ENCODE measurements at places on chromosomes 2 and 18.

DNA sequence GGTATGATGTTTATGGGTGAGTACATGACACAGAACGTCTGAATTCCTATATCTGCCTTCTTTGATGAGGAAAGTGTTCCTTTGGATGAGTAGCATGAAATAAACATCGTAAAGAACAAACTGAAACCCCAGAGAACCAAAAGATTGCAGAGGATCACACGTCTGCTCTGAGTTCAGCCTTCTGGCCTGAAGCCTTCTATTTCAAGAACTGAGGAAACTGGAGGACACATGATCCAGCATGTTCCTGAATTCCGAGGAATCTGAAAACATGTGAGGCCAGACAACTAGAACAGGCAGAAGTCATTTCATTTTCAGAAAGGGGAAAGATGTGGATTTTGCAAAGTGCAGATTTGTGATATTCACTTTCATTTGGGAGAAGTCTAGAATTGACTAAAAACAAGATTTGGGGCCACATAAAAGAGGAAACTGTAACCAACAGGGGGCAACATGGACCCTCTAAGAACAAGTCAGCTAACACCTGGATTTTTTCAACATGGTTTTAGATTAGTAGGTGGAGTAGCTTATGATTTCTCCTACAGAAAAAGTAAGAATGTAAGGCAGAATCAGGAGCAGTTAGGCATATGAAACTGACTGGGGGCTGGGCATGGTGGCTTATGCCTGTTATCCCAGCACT is 8.3 kb downstream of the SULT6B1 start:
- no peak for DNase-seq

DNA sequence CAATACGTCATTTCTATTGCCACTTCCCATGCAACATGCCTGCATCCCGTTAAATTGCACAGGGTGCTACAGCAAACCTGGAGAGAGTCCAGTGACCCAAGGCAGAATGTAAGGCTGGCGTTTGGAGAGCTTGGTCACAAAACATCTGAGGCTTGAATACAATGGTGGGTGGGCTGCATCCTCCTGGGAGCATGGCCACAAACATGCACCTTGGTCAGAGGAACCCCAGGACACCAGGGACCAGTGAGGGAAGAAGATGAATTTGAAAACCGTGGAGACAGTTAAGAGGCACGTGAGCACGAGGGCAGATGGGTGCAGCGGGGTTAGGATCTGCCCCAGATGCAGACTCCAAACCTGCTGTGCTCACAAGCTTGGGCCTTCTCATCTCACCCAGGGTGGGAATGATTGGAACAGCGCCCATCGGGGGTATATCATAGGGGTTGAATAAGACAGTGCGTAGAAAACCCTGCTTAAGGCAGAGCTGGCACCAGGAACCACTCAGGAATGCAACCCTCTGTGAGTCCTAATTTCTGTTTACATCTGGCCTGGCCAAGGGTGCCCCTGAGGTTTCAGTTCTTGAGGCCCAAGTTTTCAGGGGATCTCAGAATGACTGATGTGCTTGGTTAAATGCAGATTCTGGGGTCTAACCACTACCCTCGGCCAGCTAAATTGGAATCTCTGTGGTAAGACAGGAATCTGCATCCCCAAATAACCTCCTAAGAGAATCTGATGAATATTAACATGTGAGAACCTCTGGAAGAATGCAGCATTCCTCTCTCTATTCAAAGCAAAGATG is 97.2 kb downstream of the ARL4C start:
- no peak for DNase-seq

GRCh38 chr2:120847700-120848321 is 112.1 kb downstream of the GLI2 start:
- DNase-seq = no peak

DNA sequence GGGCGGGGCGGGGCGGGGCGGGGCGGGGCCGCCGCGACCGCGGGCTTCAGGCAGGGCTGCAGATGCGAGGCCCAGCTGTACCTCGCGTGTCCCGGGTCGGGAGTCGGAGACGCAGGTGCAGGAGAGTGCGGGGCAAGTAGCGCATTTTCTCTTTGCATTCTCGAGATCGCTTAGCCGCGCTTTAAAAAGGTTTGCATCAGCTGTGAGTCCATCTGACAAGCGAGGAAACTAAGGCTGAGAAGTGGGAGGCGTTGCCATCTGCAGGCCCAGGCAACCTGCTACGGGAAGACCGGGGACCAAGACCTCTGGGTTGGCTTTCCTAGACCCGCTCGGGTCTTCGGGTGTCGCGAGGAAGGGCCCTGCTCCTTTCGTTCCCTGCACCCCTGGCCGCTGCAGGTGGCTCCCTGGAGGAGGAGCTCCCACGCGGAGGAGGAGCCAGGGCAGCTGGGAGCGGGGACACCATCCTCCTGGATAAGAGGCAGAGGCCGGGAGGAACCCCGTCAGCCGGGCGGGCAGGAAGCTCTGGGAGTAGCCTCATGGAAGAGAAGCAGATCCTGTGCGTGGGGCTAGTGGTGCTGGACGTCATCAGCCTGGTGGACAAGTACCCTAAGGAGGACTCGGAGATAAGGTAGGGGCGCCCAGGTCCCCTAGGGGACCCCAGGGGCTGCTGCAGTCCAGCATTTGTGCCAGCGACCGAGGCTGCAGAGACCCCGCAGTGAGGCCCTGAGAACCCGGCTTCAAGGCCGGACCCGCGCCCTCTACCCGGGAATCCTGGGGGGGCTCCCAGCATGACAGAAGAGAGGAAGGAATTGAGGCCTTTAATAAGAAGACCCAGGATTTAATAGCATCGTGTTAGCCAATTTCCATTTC is at the start of gene KHK:
Gene KHK, plus strand, starts transcription at position 49 of the 870 bp plus-strand sequence. Its CDS starts 488 bp downstream, at position 537.
- DNase-seq = no peak

DNA sequence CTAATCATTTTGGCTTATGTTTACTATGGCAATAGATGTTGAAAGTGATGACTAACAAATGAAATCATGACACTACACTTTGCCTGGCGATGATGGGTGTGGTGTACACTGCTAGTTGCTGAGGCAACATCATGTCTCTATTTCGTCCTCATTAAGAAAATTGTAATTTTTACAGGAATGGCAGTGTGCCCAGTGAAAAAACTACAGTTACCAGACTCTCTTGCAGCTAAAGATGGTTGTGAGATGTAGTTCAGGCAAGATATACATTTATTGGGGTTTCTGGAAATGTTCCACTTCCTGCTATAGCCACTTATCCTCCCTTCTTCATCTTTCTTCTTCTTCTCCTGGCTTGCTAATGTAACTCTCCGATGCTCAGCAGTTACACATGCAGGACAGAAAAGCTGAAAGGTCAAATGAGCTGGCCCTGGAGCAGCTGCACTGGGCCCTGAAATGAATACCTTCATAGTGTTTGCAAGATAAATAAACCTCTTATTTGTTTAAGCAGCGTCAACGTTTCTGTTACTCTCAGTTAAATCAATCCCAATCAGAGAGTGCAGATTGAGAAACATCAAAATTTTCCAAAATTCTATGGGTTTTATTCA is 46.0 kb downstream of the SOCS6 start:
- no peak for DNase-seq

- no peak for DNase-seq
Measured at GRCh38 chr2:130966149-130966774, 127.0 kb downstream of the FAM168B start.

GRCh38 chr2:11871421-11871820 is 125.0 kb downstream of the LPIN1 start:
- DNase-seq = no peak

DNA sequence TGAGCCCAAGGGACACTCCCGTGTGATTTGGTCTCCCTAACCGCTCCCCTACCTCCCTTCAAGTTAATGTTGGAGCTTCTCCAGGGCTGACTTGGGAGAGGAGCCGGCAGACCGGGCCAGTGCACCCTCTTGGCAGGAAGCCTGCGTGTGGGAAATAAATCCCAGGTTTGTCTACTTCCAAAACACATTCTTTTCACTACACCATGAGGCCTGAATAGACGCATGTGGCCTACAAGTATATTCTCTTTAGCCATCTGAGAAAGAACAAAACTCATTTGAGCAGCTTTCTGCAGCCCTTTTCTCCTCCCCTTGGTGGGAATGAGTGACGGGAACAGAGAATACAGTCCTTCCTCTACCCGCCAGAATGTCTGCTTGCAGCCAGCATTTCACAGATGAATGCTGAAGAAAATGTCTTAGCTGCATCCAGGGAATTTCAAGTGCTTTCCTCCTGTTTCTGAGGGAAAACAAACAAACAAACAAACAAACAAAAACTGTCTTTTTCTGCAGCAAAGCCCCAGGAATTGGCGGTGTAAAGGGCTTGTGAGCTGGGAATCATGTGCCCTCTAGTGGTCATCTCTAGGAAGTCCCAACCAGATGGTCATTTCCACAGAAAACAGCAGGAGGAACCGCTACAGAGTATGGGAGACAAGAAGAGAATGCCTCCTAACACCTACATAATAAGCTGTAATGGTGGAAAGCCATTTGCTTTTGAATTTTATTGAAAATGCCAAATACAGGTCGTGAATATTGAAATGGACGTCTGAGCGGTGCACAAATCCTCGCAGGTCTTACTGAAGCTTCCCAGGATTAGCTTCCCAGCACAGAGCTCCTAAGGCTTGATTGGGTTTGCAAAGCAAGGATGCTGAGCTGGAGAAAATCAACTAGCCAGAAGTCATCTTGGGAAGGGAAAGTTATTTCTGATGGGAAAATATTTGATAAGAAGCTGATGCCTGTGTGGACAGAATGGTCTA is 41.2 kb upstream of the DAPL1 start:
- no peak for DNase-seq

DNA sequence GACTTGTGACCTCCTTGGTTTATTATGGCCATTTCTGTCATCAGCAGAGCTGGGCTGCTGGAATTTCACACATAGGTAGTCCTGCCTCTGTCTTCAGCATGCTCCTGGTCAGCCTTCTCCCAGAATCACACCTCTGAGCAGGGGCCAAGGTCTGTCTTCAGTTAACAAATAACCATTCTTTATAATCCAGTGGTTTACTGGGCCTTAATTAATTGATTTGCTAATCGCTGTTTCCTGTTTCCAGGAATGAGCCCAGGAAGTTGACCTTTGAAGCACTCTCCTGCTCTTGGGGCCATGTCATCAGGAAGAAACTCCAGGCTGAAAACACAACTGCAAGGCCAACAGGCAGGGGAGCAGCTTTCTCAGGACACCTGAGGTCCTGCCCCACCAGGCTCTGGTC is 278.5 kb downstream of the SRBD1 start:
- DNase-seq = no peak

GRCh38 chr18:78642296-78642951 is 337.2 kb upstream of the SALL3 start:
- DNase-seq = no peak

- no peak for DNase-seq
Measured at GRCh38 chr18:34976123-34976522, 65.1 kb upstream of the MAPRE2 start.

DNA sequence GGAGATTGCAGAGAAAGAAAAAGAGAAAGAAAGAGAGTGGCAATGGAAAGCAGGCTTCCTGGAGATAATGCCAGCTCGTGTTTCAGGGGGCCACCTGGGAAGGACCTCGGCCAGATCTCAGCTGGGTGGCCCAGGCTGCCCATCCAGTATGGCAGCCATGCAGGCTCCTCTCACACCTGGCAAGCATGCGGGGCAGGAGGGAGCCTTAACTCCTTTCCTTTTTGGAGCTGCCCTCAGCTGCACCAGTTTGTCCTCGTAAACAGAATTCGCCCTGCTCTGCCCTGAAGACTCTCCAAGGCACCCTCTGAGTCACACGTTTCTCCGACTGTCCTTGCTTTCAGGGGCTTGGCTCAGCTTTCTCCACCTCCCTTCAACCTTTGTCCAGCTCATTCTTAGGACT is 59.5 kb upstream of the IGFBP5 start:
- no peak for DNase-seq

DNA sequence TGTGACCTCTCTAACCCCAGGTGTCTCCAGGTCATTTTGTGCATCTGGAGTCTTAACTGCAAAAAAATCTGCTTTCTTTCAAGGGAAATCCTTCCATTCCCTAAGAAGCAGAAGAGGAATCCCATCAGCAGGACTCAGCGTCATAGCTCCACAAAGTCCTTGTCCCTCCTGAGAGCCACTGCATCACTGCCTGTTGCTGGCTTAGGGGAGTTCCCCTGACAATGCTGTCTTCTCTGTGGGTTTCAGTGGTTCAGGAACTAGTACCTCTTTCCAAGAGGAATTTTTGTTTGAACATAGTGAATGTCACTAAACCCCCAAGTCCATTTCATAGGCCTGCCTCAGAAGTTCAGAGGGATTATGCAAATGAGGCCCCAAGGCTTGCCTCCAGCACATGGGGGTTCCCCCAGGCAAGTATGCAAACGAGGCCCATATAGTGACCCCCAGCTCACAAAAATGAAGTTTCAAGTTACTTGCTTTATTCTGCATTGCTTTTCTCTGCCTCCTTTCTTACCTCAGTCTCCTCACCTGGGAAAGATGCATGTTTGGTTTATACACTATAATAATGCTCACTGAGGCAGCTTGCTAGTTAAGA is 513.9 kb upstream of the MEX3C start:
- DNase-seq = no peak

DNA sequence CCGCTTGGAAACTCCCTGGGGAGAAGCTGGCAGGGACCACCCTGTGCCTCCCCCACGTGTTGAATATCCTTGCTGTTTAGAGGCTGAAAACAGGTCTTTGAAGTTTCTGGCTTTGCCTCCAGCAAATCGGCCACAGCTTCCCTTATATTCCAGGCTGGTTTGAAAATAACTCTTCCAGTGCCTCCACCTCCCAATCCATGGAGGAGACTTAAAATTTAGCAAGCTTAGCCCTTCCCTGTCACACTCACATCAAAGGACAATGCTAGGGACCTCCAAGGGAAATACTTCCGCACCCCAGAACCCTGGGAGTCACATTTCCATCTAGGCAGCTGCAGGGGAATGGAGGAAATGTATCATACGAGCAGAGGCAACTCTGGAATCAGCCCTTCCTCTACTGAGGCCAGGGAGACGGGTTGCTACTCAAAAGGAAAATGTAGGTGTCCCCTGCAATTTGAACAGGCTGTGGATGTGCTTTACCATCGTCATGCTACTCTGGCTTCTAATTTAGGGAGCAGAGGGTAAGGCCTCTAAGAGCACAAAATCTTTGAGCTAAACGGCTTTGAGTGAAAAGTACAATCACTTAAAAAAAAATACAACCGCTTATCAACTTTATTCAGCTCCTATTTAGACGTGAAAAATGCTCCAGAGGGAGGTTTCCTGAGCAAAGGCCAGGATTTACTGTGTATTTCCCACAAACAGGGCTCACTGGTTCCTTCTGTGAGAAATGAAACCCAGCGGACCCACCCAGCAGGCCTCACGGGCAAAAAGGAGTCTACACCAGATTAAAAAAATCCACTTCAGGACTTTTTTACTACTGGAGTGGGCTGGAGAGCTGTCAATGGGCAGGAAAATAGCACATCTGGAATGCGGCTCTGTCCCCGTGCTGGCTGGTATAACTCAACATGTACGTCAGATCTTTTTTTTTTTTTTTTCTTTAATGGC is 49.4 kb upstream of the PKDCC start:
- DNase-seq = no peak

- no peak for DNase-seq
Measured at GRCh38 chr2:177396703-177397460, 4.3 kb downstream of the AGPS start.

DNA sequence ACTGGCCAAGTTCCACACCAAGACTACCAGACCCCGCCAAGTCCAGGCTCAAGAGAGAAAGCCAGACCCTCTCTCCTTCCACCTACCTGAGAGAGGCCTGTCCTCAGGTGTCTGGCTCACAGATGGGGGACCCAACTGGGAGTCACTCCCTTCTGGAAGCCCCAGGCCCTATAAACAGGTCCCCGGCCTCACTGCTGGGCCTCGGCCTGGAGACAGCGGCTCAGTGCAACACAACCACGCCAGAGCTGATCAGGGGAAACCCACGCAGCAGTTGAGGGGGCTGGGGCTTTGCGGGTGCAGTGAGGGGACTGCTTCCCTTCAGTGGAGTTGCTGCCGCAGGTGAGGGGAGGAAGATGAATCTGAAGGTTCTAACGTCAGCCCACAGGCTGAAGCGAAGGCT is 22.8 kb upstream of the C1QL2 start:
- DNase-seq = no peak

GRCh38 chr2:133940134-133940533 is 313.7 kb upstream of the MGAT5 start:
- no peak for DNase-seq

All from stimulated activated CD8-positive, alpha-beta memory T cell treated with anti-CD3 and anti-CD28 coated beads, Interleukin-7, amount 100 ng/mL, for 1 hour (primary cell).